ENCODE measurements at places on chromosomes 12 and 14. TPM values are rescaled to one million over a fixed set of nuclear protein-coding genes. Genes with fewer than 3 reads are reported as not detected.
A peak's percentile ranks its signal among the peaks of the same experiment; 100 is the strongest.

DNA sequence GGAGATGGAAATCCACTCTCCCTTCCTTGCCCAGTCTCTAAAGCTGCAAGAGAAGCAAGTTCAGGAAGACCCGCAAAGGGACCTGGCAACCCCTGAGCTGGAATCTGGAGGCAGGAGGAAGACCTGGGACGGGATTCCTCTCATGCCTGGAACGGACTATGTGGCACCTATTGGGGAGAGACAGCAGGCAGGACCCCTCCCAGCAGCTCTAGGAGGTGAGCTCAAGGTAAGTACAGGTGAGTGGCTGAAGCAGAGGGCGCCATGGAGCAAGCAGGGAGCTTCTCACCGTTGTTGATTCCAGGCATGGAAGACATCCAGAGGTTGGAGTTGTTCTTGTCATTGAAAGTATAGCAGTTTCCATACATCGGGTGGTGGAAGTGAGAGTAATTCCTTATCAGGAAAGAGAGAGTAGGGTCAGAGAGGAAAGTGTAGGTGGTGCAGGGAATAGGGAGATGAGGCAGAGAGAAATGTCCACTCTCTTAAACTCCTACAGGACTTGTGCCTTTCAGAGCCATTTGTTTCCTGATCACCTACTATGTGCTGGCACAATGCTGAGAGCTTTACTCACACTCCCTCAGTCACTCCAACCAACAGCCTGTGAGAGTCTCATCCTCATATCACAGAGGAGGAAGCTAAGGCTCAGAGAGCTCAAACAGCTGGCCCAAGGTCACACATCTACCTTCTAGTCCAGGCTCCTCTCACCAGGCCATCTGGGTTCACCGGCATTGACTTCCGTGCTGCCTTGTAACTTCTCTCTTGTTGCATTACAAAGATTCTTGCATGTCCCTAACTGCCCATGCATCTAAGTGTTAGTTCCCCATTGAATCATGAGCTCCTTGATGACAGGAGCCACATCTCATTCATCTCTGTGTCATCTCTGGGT is 13.9 kb upstream of the TNFRSF1A start:
- DNase-seq = no peak

The ATP2A2 gene
- 86.9 TPM for total RNA-seq

DNA sequence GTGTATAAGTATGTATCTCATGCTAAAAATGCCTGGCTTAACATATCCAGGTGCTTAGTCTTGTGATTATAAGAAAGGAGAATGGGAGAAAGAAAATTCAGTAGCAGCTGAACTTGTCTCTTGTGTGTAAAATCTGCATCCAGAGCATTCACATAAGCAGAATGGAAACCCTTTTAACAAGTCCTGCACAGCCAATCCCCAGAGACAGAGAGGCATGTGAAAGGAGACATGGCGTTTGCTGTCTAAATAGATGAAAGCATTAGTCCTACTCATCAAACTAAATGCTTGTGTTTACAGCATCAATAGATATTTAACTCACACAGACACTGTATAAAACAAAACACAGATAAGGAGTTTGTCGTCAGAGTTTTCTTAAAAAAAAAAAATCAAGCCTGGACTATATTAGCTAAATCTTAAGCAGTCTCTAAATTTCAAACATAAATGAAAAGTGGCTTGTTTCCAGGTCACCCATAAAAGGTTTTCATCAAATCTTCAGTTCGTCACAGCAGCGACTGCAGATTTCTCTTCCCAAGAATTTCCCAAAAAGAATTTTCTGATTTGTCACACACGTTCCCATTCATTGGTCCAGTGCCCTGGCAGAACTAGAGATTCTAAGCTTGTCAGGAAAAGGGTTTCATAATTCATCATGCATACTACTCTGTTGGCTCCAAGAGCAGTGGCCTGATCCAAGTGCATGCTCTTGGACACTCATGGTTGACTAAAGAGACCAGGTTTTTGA is 249.2 kb downstream of the BTG1 start:
- no peak for DNase-seq

- DNase-seq = peak; percentile 29
Observed at GRCh38 chr14:80003138-80003537, 208.2 kb downstream of the DIO2 start.

- no peak for DNase-seq
Observed at GRCh38 chr14:53494587-53494986, 341.5 kb upstream of the DDHD1 start.

DNA sequence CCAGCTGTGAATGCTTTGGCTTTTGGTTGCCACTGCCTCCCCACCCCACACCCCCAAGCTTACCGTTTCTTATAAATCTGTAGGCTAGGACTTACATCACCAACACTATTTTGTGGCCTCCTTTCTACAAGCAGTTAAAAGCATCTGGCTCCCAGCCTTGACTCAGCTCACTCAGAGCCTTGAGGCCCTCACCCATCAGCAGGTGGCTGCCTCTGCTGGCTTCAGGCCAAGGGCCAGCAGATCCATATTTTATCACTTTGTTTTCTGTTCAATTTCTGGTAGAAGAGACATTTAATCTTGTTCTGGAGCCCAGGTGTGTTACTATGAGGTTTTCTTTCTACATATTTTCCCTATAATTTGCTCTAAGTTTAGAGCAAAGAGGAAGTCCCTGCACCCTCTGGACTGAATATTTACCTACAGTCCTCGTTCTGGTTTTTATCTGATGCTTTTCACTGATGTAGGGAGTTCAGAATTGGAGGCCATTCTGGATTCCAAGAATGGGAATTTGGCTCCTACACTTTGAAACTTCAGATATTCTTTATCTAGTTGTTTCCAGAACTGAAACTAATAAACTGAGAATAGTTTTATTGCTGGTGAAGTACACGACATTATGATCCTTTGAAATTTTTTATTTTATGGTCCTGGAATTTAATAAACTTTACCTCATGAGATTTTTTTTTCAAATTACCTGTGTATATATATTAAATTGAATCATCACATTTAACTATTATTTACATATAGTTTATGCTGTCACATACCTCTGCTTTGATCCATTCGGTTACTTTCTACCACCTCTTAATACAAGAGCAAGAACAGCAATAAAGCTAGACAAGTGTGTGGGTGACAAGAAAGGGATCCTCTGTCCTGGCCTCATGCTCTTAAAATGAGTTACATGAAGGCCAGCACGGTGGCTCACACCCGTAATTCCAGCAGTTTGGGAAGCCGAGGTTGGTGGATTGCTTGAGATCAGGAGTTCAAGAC is 22.2 kb downstream of the PLBD1 start:
- no peak for DNase-seq

GRCh38 chr12:6606331-6607131 is 648 bp downstream of the CHD4 start:
- DNase-seq = peak; percentile 57

DNA sequence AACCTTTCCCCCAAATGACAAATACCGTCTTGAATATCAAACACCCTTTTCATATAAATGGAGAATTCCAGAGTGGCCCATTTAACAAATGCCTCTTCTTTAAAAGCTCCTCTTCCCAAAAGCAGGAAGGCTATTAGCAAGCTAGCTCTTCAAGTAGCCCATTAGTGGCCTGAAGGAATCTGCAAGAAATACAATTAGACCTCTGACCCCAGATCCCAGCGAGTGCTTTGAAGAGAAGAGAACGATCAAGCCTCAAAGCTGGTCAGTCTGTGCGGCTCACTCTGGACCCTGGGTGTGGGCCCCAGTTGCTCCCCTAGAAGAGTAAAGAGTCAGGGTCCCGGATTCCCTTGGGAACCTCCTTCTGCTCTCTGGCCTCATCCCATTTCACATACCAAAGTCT is 325.6 kb downstream of the NUAK1 start:
- DNase-seq = no peak

The FAIM2 gene
- total RNA-seq = 0.49 TPM

- DNase-seq = no peak
Observed at GRCh38 chr12:19412844-19413243, 26.4 kb upstream of the AEBP2 start.

The CPM gene
- total RNA-seq = 26.0 TPM

- DNase-seq = peak; percentile 72
Observed at GRCh38 chr12:42090899-42091298, 53.8 kb downstream of the GXYLT1 start.

DNA sequence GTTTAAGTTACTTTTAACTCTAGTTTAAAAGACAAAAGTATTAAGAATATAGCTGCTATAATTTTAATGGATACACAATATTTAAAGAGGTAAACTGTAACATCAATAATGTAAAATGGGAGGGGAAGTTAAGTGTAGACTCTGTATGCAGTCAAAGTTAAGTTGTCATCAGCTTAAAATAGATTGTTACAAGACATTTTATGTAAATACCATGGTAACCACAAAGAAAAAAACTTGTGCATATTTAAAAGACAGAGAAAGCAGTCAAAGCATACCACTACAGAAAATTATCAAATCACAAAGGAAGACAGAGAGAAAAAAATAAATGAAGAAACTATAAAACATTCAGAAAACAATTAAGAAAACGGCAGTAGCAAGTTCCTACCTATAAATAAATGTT is 73.3 kb downstream of the CEP128 start:
- DNase-seq = peak; percentile 58

The CMTM5 gene
- total RNA-seq = not detected

The TULP3 gene
- total RNA-seq = 37.8 TPM

The AICDA gene
- total RNA-seq = not detected

DNA sequence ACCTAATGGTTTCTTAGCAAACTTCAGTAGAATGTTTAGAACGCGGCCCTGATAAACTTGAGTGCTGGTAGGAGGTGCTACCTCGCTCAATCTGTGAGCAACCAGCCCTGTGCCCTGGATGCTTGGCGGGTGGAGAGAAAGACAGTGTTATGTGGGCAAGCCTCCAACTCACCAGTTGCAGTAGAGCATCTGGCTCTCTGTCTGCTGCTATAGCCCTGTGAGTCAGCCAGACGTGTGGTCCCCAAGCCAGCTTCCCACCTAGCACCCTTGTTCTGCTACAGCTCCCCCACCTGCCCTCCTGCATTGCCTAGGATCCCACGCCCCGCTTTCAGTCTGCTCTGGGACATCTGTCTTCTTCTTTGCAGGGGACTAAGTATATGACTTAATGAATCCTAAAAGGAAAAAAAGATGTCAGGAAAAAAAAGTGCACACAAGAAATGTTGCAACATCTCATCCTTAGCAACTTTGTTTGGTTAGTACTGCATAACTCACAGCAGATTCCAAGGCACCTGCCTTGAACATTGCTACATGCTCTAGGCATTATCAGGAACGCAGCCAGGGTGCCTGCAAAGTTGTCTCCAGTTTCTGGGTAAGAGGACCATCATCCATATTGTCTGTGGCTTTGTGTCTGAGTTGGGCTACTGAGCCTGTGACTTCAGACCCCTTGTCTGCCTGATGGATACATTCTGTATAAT is 13.6 kb downstream of the SNRNP35 start:
- peak; percentile 32 for DNase-seq

The RNF31 gene
- 68.0 TPM for total RNA-seq

The RPS6KL1 gene
- not detected for total RNA-seq

DNA sequence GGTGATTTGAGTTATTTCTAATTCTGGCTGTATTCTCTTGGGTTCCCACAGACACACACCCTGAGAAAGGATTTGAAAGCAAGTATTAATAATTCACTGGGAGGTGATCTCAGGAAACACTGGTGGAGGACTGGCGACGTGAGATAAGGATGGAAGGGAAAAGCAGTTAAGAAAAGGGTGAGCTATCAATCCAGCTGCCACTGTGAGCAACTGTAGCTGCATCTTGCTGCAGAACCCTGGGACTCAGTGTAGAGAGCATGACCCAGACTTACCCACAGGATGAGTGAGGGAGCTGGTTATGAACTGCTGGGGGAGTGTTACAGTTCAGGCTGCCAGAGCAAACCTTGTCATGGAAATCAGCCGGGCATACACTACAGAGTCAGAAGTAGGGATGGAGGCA is 71.9 kb downstream of the RESF1 start:
- no peak for DNase-seq

The ANO2 gene
- total RNA-seq = 0.86 TPM

DNA sequence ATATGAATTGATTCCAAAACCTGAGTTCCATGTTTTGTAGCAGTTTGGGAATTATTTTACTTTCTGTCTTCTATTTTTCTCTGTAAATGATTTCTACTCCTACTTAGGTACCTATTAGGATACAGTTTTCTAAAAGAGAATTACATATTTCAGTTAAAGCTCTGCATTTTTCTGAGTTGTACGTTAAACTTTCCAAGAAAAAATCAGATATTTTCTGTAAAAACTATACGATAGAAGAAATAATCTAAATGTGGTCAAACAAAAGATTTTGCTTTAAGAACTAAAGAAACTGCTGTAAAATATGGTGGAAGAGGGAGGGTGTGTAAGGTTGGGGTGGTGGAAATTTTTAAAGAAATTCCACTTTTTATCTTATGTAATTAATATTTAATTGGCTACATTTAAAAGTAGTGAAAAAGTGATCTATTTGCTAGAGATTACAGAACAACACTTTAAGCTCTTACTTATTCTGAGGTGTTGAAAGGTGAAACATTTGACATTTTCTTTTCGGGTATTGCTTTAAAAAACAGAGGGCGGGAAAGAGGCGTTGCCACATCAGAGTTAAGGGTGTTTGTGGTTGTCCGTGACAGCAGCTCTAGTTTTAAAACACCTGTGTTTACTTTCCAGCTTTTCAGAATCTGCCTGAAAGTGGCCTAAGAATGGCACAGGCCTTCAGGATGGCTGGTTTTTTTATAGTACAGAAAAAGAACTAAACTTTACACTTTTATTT is 187.3 kb downstream of the MIPOL1 start:
- DNase-seq = no peak

GRCh38 chr14:61160798-61161197 is 120.3 kb downstream of the TMEM30B start:
- no peak for DNase-seq

GRCh38 chr14:65770681-65771080 is 358.2 kb downstream of the FUT8 start:
- DNase-seq = no peak

GRCh38 chr12:9933958-9934357 is 1.8 kb upstream of the CLEC2A start:
- DNase-seq = no peak

The CNOT2 gene
- total RNA-seq = 152 TPM

GRCh38 chr14:78083837-78084236 is 86.3 kb upstream of the NRXN3 start:
- no peak for DNase-seq

DNA sequence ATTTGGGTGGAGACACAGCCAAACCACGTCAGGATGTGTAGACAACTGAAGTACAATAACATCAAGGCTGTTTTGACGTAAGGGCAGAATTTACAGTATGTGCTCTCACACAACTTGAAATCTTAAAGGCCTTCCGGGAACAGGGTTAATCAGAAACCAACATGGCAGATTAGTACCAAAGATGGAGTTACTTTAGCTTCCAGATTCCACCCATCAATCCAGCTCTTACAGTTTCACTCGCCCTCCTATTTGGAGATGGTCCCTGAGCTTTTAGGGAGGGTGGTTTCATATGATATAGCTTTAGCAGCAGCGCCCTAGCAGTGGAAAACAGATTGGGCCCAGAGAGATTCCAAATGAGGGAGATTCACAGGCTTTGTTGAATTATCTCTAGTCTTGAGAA is 2.0 kb upstream of the XPOT start:
- no peak for DNase-seq

The DBX2 gene
- not detected for total RNA-seq

Data from M059J (cell line).